ENCODE measurements at places on chromosomes 3 and 15.

DNA sequence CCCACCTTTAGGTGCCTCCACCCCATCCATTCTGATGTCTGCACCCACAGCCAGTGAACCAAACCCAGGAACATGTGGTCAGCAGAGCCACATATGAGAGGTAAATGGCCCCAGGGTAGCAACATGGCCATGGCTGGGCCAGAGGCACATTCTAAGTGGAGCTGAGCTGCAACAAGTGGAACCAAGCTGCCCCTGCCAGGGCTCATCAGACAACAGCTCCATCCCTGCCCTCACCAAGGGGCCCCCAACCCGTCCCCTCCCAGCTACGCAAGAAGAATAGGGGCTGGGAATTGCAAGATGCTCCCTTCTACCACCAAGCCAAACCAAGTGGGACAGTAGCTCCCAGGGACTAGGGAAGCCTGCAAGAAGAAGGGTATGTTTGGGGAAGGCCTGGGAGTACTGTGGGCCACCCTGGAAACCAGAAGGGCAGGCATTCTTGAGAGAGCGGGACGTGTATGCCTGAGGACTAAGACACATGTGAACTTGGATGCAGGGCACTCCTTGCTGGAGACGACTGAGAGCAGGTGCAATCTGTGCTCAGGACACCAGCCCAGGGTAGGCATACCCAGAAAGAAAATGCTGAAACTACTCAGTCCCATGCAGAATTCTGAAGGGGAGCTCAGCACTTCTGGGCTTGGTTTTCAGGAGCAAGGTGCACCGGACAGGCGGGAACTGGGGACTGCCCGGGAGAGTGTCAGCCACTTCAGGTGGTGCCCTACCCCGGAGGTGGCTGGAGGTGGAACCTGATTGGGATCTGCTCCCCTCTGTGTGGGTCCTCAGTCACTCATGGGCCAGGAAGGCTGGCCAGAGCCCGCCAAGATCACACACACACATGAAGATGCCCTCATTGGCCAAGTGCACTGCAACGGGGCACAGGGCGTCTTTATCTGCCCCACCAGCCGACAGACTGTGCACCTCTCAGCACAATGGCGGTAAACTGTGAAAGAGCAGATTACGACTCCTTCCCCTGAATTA lies 9.5 kb downstream of the MYL3 start:
- no peak for DNase-seq

DNA sequence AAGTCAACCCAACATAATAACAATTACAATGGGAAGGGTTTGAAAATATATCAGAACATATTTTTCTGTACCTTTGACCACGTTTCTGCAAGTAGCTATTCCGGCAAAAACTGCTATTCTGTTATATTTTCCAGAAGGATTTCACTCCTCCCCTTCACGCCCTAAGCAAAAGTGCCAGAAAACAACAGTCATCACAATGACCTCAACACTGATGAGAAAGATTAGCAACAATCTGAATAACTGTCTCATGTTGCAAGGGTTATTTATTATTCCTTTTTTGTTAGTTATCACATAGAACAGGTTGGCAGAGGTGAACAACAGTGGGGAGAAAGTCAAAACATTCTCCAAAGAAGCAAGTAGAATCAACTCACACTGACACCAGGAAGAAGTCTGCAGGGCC lies 269.4 kb upstream of the ARRDC4 start:
- no peak for DNase-seq

GRCh38 chr3:51908026-51908425 lies 4.9 kb upstream of the IQCF1 start:
- no peak for DNase-seq

DNA sequence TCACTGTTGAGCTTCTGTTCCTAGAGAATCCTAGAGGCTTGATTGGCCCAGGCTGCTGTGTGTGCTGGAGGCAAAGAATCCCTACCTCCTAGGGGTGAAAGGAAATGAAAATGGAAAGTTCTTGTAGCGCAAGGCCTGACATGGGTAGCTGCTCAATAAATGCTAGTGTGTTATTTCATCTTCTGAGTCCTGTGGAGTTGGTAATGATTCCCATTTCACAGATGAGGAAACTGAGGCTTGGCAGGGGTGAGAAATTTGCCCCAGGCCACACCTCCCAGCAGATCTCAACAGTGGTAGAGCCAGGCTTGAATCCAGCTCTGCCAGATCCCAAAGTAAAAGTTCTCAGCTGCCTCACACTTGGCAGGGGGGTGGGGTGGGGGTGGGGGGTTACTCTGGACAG lies 26.1 kb downstream of the HDAC11 start:
- no peak for DNase-seq

GRCh38 chr15:44676676-44677075 lies 13.2 kb upstream of the SPG11 start:
- no peak for DNase-seq

GRCh38 chr15:43881944-43882343 lies 55.1 kb downstream of the WDR76 start:
- DNase-seq: no peak

DNA sequence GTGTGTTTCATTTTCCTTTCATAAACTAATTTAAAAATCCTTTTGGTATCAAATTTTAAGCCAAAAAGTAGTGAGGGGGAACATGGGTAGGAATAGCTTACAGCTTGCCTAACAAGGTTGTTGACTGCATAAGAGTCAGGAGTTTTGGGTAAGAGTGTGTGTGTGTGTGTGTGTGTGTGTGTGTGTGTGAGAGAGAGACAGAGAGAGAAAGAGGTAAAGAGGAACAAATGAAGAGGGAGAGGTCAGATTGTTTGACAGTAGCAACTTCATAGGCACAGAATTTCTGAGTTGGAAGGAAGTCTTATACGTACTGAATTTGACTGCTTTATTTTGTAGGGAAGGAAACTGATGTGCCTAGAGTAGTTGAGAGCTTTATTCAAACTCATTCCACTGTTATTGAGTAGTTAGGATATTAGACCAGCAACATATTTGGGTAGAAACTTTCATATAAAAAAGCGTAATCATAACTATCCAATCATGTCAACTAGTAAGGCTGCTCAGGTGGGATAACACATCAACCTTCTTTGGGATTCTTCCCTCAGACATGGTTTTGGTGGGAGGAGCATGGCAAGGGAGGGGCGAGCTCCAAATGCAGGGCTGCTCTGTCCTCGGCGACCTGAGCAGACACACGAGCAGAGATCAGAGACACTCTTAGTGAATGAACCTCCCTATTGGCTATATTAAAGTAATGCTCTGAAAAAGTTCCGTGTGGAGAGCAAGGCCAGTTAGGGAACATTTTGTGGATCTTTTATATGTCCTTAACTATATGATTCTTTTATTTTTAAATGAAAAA lies 86.4 kb downstream of the LPP start:
- DNase-seq: no peak

GRCh38 chr3:63964681-63965485 lies 52.7 kb upstream of the SCAANT1 start:
- no peak for DNase-seq

GRCh38 chr3:125042725-125043406 lies 12.9 kb downstream of the HEG1 start:
- no peak for DNase-seq
